Pulmonary artery endothelial cell (primary cell): ENCODE measurements at places on chromosomes 2 and 18. TPM values are rescaled to one million over a fixed set of nuclear protein-coding genes. Genes with fewer than 3 reads are reported as not detected.
A peak's percentile ranks its signal among the peaks of the same experiment; 100 is the strongest.

DNA sequence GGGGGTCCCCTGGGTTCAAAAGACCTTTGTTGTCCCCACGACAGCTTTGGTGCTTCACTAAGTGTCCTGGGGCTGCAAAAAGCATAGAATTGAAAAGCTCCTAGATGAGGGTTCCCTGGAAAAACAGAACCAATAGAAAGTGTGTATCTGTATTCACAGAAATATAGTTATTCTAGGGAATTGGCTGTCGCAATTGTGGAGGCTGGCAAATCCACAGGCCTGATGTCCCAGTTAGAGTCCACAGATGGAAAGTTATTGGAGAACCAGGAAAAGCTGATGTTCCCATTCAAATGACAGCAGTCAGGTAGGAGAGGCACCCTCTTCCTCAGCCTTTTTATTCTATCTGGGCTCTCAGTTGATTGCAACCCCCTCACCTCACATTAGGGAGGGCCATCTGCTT lies 65.5 kb downstream of the LONRF2 start:
- no peak for DNase-seq

DNA sequence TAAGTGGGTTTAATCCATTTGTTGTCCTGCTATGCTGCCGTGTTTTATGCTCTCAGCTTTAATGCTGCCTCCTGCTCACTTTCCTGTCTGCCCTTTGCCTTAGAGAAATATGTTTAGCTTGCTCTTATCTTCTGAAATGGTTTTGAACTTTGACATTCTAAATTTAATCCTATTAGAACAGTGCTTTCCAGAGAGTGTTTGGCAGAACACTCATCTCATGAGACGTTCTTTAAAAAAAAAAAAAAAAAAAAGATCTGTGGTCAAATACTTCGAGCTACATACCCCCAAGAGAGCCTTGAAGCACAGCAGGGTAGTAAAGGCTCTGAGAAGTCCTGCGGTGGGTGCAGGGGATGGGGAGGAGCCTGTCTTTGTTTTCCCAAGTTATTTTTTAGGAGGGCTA lies 161.3 kb downstream of the SPP2 start:
- no peak for DNase-seq

DNA sequence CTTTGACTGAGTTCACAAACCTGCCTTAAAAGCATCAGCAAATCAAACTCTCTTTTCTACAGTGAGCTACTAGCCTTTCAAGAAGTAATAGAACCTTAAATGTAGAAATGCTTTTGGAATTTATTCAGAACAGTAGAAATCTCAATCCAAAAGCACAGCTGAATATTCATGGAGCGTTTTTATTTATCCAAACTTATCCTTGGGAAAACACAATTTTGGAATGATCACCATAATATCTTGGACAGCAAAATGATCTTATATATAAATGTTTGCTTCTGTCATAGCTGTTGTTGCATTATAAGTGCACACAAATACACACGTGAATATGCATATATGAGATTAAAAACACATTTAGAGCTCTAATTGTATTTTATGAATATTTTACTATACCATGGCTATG lies 747.3 kb upstream of the PIK3C3 start:
- DNase-seq: no peak

GRCh38 chr2:41410011-41410410 lies 637.8 kb upstream of the PKDCC start:
- DNase-seq: no peak

DNA sequence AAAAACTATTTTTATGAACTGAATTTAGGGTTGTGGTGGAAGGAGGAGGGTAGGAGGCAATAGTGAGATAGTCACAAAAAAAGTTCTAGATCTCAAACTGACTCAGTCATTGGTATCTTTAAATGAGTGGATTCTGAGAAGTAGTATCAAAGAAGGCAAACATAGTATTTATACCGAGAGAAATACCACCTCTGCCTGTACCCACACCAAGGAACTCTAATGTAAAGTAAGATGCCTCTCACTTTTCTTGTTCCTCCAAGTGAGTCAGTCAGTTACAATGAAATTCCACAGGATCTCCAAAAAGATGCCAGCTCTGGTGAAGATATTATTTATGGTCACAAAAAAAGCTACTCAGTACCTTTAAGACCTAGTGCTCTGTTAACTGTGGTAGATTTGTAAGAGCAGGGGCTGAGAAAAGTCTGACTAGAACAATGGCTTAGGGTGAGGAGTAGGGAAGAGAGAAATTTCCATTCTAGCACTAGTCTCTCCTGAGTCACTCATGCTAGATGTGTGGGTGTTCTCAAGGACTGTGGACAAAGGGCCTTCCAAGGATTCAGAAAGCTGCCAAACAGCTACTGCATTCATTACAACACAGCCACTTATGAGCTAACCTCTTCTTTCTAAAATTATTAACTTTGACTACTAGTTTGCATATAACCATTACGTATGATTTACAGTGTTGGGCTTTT lies 36.3 kb downstream of the YWHAQ start:
- peak; percentile 41 for DNase-seq

DNA sequence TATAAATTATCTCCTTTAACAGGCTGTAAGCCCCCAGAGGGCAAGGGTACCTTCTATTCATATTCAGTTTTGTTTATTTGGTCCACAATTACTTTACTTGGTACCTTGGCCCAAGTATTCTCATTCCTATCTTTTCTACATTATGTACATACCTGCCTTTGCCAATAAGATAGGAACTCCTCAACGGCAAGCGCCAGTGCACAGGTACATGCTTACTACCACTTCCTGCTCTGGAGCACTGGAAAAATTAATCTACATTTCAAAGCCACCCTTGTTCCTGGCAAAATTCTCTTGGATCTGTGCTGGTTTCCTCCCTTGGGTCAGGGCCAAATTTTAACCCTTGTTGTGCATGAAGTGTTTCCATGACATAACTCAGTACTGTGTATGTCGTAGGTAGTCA lies 34.3 kb upstream of the LMAN1 start:
- no peak for DNase-seq

DNA sequence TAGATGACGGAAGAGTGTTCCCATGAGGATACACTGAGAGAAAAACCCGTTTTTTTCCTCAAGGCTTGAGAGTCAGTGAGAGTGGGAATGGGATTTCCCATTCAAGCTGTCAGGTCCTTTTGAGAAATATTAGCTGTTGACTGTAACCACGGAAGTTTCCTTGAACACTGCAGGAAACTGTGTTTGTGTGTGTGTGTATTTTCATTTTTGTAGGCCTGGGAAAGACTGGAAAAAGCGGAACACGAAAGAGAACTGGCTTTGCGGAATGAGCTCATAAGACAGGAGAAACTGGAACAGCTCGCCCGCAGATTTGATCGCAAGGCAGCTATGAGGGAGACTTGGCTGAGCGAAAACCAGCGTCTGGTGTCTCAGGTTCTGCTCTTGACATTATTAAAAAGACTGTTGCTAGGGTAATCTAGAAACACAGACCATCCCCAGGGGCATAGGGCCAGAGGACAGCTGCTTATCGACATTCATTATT lies 98.8 kb upstream of the EML6 start:
- no peak for DNase-seq

DNA sequence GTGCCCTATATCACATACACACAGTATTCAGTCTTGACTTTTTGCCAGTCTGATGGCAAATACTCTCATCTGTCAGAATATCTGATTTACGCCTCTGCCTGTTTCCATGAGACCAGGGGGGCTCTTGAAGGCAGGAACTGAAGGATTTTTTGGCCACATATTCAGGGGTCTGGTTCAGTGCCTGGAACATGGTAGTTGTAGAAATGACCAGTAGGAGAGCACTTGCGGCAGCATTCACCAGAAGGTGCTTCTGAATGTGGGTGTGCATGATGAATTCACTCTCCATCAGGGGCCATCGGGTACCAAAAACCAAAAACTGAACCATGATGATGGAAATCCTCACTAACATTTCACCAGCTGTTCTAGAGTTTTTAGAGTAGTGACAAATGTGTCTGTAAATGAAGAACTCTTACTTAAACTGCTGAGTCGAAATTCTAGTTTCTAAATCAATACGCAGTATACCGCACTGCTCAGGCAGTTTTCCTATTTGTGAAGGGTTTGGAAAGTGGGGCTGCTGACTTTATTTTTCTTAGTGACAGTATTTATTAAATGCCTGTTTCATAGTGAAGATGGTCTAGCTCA lies 54.6 kb downstream of the MERTK start:
- no peak for DNase-seq

DNA sequence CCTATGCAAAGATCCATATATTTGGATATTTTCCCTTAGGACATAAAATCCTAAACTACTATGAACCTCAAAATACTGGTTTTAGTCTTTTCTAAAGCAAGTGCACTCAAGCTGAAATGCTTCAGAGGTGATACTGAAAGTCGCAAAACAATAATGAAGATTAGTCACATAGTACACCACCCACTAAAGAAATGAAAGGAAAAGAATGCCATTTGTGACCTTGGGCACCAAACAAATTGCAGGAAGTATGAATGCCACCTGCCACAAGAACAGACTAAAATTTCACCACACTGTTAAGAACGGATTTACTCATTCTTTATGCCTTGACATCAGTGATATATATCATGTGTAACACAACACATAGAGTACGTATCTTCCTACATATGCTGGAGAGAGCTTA lies 161.5 kb downstream of the ZNF521 start:
- DNase-seq: no peak

GRCh38 chr2:232362174-232362900 lies 16.2 kb upstream of the ALPP start:
- DNase-seq: no peak

GRCh38 chr18:39033312-39033711 lies 1467.7 kb upstream of the CELF4 start:
- no peak for DNase-seq

- no peak for DNase-seq
These were observed 39.3 kb upstream of the EDAR start for GRCh38 chr2:109028277-109028676.

DNA sequence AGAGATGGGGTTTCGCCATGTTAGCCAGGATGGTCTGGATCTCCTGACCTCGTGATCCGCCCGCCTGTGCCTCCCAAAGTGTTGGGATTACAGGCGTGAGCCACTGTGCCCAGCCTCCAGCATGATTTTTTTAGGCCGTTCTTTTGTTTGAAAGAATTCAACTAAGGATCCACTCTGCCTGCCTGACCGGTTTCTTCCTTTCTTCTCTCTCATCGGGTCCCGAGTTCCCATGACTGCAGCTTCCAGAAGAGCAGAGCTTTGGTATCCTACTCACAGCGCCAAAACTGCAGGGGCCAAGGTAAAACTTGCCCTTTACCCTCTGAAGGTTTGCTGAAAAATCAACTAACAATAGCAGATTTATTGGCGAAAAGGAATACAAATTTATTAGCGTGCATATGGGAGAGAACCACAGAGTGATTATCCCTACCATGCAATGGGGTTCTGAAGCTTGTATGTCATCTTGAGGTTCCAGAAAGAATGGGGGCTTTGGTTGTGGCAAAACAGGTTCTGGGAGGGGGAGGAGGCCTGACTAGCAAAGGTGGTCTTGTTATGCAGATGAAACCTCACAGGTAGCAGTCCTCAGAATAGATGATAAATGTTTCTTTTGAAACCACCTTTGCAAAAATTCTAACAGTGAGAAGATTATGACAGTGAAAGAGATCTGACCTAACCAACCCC lies 87.0 kb upstream of the MSH6 start:
- no peak for DNase-seq

DNA sequence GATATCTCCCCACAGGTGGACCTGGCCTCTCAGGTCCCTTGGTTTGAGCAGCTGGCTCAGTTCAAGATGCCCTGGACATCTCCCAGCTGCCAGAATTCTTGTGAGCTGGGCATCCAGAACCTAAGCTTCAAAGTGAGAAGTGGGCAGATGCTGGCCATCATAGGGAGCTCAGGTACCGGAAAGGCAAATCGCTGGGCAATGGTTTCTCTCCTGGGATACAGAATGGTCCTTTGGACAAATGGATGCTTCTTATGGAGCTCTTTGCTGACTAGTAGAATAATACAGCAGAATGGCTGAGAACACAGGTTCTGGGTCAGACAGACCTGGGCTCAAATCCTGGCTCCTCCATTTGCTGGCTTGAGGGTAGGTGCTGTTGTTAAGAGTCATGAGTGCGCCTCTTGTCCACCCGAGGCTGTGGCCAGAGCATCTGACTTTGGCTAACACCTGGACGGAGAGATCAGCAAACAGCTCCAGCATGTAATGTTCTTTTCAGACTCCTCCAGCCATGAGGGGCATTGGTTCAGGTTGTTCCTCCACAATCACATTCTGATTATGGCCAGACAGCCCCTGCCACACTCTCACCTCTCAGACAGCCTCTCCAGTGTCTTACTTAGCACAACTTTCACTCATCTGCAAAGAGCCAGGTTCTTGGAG lies 7.5 kb downstream of the ABCG8 start:
- no peak for DNase-seq

GRCh38 chr18:12441475-12442034 lies 33.8 kb downstream of the PRELID3A start:
- DNase-seq: no peak

DNA sequence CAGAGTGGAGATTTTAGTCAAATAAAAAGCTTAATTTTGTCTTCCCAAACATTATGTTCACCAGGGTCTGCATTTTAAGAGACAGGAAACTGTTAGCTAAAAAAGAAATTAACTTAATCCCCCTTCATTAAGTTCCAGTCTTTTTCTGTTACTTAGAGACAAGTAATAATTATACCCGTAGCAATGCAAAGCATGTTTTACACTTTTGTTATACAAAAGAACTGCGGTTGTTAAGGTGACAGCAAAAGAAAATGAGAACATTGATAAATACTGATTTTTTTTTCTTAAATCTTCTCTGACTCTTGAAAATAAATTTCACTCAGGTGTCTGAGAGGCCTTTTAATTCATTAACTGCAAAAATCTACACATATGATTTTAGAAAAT lies 101.4 kb downstream of the MEIS1 start:
- no peak for DNase-seq

GRCh38 chr18:25140124-25140961 lies 211.6 kb downstream of the ZNF521 start:
- DNase-seq: no peak

GRCh38 chr2:73235315-73236028 lies 1.4 kb downstream of the CCT7 start:
- no peak for DNase-seq

- DNase-seq: no peak
These were observed 1.7 kb downstream of the EN1 start for GRCh38 chr2:118845522-118846441.

GRCh38 chr2:71615767-71616730 lies 162.7 kb downstream of the DYSF start:
- DNase-seq: no peak

DNA sequence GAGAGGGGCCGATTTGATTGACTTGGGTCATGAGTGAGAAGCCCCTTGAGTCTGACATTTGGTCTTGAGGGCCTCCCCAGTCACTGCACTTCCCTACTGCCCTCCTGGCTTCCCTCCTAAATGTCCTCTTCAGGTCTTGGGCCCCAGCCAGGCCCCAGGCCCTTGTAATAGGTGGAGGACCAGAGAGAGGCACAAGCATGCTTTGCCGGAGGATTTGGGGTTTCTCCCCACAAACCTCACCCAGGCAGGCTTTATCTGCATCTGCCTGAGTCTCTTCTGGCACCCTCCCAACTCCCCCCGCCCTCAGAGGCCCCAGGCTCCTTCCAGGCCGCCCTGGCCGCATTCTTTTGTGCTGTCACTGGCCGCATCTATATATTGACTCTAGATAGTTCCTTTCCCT lies 270.7 kb downstream of the HAUS1 start:
- DNase-seq: no peak

Gene DUSP19
- total RNA-seq: 2.1 and 4.5 TPM in 2 replicates

Gene ITGA6
- 177 and 293 TPM in 2 replicates for total RNA-seq

Gene SLC39A6
- total RNA-seq: 20.5 and 21.8 TPM in 2 replicates

Gene ST8SIA5
- not detected in 2 replicates for total RNA-seq

Gene MTCL1
- 17.5 and 28.5 TPM in 2 replicates for total RNA-seq

Gene AQP12A
- total RNA-seq: not detected in 2 replicates

Gene HOXD4
- total RNA-seq: not detected in 2 replicates

Gene MZT2B
- total RNA-seq: 92.2 and 215 TPM in 2 replicates
